ENCODE measurements at places on chromosomes 11 and 22.

DNA sequence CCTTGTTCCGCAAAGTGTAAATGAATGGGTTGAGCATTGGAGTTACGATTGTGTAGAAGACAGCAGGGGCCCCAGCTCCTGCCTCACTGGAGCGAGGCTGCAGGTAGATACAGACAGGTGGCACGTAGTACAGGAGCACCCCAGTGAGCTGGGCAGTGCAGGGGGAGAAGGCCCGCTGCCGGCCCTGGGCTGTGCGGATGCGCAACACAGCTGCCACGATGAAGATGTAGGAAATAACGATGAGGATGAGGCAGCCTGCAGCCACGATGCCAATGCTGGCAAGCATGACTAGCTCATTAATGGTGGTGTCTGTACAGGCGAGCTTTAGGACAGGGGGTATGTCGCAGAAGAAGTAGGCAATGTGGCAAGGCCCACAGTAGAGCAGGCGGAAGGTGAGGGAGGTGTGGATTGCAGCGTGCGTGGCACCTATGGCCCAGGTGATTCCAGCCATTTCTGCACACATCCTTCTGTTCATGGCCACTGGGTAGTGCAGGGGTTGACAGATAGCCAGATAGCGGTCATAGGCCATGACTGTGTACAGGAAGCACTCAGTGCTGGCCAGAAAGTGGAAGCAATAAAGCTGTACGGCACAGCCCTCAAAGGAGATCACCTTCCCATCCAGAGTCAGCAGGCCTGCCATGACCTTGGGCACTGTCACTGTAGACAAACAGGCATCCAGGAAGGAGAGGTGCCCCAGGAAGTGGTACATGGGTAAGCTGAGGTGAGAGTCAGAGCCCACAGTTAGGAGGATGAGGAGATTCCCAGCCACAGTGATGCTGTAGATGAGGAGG lies 616 bp downstream of the OR10S1 start:
- no peak for DNase-seq

GRCh38 chr11:36409152-36409816 lies 100.8 kb downstream of the TRAF6 start:
- DNase-seq: no peak

GRCh38 chr22:38244106-38244505 lies 28.7 kb downstream of the TMEM184B start:
- DNase-seq: peak; percentile 65

GRCh38 chr11:36394056-36394455 lies 98.0 kb downstream of the PRR5L start:
- no peak for DNase-seq

DNA sequence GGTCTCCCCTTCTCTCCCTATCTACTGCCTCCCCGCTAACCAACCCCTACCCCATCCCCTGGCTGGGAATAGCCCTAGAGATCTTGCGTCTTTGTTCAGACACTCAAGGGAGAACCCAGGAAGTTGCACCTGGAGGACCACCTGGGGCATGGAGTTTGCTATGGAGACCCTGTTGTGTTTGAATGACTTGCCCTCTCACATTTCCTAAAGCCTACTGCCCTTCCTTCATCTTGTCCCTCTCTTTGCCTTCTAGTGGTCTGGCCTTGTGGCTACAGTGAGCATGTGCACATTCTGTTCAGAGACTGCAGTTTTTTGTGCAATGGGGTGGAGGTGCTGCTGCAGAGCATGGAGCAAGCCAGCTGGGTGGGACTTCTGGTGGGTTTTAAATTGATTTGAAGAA lies 42.5 kb downstream of the ZNRF3 start:
- DNase-seq: no peak

DNA sequence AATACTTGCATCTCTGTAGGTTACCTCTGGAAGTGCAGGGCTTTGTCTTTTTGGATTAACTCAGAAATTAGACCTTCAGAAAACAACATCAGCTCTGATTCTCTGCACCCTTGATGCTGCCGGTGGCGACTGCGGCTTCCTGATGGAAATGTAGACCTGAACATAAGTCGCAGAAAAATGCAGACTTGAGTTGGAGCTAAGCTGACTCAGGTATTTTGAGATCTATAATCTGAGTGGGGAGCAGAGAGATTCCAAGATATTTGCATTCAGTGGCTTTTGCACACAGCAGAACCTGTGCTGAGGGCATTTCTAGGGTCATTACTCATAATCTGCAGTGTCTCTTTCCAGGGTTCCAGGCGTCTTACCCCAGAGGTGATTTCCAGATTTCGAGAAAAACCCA lies 18.7 kb upstream of the NFAM1 start:
- DNase-seq: no peak

DNA sequence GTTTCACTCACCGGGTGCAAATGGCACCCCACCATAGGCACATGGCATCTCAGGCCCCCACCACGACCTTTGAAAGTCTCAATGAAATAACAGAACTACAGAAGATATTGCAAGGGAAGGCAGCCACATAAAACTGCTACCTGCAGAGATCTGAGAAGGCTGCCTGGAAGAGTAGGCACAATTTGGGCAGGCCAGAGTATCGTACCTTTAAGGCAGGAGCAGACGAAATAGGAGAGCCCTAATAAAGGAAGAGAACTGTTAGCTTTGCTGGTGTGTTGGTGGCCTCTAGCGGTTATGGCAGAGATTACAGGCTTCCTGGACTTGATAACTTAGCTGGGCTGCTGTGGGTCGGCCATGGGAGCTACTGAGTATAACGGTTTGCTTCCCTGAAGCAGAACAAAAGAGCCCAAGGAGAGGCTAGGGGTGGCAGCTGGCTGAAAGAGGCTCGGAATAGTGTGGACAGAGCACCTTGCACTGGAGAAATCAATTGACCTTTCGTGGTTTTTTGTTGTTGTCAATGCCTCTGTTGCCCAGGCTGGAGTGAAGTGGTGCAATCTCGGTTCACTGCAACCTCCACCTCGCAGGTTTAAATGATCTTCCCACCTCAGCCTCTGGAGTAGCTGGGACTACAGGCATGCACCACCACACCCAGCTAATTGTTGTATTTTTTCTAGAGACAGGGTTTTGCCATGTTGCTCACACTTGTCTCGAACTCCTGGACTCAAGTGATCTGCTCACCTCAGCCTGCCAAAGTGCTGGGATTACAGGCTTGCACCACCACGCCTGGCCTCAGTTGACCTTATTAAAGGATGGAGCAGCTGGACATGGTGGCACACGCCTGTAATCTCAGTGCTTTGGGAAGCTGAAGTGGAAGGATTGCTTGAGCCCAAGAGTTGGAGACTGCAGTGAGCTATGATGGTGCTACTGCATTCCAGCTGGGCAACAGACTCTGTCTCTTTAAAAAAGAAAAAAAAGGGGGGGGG lies 4.8 kb downstream of the SDF2L1 start:
- peak; percentile 88 for DNase-seq

DNA sequence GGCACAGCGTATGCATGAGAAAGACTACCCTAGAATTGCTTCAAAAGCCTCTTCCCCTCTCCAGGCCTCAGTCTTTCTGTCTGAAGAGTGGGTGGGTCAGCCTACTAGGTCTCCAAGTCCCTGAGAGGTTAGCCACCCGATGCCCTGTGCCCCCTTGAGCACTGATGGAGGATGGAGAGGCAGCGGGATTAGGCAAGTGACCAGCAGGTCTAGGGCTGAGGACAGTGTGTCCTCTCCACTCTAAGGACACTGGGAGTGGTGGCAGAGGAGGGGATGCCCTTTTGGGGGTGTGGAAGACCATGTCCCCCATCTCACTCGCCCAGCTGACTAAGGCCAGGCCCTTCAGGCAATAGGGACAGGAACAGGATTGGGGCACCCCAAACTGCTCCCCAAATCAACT lies 72.2 kb upstream of the WNT11 start:
- no peak for DNase-seq

DNA sequence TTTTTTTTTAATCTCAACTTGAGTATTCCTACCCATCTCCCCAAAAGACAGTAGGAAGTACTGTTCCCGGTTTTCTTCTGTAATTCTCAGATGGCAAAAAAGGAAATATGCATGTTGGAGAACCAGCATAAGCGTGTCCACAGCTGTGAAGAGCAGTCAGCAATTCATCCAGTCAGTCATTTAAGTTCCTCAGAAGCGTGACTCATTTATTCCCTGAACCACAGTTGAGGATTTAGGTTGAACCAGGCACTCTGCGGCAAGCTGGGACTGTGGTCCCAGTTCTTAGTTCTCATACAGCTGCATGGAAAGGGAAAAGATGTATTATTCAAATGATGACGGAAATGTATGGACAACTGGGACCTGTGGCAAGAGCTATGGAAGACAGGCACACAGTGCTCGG lies 61.0 kb upstream of the MYO18B start:
- DNase-seq: no peak

- no peak for DNase-seq
These were observed 69.0 kb downstream of the LARGE1 start for GRCh38 chr22:33851240-33851639.

GRCh38 chr11:17036666-17037658 lies 22.7 kb upstream of the PLEKHA7 start:
- DNase-seq: peak; percentile 28

GRCh38 chr22:40021401-40022000 lies 26.7 kb downstream of the FAM83F start:
- no peak for DNase-seq

DNA sequence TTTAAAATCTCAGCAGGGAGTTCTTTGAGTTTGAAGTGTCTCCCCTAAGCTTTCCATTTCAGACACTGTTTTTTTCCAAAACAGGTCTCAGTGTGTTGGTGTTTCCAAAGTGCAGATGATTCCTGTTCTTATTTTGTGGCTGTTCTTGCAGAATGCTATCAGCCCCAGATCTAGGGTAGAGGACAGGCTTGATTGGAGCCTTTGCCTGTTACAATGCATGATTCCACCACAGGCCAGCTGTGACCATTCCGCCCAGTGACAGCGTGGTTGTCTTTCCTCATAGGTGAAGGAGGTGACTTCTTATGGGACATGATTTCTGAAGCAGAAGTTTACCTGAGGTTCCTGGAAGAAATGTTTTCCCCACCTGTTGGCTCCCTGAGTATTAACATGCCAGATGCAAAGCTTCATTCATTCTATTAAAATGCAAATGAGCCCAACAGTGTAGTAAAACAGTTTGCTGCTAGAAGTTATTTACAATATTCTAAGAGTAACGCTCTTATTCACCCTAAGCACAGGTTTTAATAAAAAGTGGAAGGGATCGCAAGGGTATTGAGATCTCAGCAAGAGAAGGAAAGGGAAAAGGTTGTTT lies 36.9 kb upstream of the BIRC3 start:
- no peak for DNase-seq

GRCh38 chr22:23289851-23290724 lies 109.8 kb downstream of the BCR start:
- DNase-seq: peak; percentile 61

GRCh38 chr11:72998676-72999075 lies 143.4 kb downstream of the FCHSD2 start:
- no peak for DNase-seq

GRCh38 chr11:129814244-129815014 lies 1.2 kb upstream of the TMEM45B start:
- no peak for DNase-seq

GRCh38 chr11:81222491-81222890 lies 1511.2 kb downstream of the FAM181B start:
- no peak for DNase-seq

GRCh38 chr11:77062924-77063323 lies 3.8 kb upstream of the CAPN5 start:
- DNase-seq: no peak

DNA sequence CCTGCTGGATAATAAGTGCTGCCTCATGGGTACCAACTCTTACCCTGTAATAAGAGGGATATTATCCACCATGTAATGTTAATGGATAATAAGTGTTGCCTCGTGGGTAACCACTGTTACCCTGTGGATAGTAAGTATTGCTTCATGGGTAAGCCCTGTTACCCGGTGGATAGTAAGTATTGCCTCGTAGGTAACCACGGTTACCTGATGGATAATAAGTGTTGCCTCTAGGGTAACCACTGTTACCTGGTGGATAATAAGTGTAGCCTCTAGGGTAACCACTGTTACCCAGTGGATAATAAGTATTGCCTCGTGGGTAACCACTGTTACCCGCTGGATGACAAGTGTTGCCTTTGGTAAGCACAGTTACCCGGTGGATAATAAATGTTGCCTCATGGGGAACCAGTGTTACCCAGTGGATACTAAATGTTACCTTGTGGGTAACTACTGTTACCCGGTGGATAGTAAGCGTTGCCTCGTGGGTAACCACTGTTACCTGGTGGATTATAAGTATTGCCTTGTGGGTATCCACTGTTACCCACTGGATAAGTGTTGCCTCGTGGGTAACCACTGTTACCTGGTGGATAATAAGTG lies 18.6 kb upstream of the NXPE4 start:
- peak; percentile 84 for DNase-seq

DNA sequence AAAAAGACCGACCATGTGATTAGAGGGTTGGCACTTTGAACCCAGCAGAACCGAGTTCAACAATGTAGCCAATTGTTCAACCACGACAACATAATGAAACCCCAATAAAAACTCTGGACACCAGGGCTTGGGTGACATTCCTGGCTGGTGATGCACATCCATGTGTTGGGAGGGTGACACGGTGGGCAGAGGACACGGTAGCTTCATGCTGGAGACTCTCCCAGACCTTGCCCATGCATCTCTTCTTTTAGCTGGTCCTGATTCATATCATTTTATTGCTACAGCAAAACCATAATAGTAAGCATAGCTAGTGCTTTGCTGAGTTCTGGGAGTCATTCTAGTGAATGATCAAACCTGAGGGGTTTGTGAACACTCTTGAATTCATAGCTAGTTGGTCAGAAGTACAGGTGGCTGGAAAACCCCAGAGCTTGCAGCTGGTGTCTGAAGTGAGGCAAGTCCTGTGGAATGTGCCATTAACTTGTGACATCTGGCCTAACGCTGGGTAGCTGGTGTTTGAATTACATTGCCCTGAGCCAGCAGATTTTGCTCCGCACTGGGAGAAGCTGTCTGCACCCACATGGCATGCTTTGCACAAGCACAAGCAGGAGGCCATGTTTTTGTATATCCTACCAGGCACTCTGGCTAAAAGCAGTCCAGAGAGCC lies 14.0 kb downstream of the RPUSD4 start:
- DNase-seq: peak; percentile 33

GRCh38 chr22:19037282-19038163 lies 84.7 kb downstream of the DGCR2 start:
- no peak for DNase-seq

DNA sequence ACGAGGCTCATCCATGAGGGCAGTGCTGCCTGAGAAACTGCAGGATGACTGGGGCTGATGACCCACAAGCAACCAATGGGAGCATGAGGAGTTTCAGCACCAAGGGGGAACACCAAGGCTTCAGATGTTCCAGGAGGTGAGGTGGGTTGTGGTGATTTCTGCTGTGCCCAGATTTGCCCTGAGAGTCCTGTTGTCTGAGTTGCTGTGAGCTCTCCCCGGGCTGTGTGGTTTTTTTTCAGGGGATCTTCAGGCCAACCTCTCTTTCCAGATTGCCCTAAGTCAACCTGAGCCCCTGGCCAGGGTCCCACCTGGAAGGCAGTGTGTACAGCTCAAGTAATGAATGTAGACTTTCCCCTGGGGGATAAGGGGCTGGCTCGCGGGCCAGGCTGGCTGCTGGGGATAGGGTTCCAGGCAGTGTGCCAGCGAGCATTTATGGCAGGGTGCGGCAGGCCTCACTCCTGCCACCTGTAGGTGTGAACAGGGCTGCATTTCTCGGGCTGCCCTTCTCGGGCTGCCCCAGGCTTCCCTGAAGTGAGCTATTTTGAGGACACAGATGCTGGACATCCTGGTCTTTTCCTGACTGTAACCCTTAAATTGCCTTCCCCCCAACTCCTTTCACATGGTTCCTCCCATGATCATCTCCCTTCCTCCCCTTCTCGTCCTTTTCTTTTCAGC lies 9.8 kb downstream of the SLC22A6 start:
- peak; percentile 11 for DNase-seq

GRCh38 chr22:20130731-20131596 lies 640 bp upstream of the ZDHHC8 start:
- DNase-seq: peak; percentile 85
